NCI-H2081 treated with DMSO at 0.1 percent for 48 hours (cell line): ENCODE measurements at places on chromosomes 13 and 19.

DNA sequence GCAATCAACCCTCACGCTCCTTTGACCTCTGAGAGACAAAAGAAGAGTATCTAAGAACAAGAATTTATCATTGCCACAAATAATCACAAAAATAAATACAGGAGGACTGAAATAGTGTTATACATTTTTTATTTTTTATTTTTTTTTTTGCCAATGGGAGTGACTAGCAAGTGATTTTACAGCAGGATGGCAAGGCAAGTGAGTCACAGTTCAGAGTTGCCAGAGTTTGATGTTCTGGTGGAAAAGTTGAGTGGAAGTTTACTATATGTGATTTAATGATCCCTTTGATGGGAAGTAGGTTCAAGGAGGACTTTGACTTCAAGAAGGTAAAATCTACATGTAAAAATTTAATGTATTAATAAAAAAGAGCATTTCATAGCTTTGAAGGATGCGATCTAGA, 2691.4 kb downstream of the PCDH9 start:
- no peak for DNase-seq

- no peak for DNase-seq
Measured at GRCh38 chr13:48790966-48791365, 137.2 kb downstream of the CYSLTR2 start.

- DNase-seq, result no peak
Measured at GRCh38 chr19:30666301-30666803, 294.2 kb downstream of the ZNF536 start.

GRCh38 chr19:13964776-13965175, 12.5 kb downstream of the DCAF15 start:
- DNase-seq, result no peak

DNA sequence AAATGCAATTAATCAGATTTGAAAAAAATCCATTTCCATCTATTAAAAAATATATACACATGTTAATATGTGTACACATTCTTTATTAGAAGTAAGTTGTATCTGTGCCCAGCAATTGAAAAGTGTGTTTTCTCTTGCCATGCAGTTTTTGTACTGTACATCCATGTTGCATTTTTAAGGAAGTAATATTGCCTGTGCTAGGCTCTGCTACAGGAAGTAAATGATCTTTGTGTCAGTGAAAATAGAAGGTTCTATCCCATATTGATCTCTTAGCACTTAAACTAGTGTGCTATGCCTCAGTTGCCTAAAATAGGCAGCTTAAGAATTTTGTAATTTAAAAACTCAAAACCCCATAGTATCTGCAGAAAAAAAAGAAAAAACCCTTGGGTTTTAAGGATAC, 122.5 kb downstream of the CDK8 start:
- DNase-seq, result no peak

DNA sequence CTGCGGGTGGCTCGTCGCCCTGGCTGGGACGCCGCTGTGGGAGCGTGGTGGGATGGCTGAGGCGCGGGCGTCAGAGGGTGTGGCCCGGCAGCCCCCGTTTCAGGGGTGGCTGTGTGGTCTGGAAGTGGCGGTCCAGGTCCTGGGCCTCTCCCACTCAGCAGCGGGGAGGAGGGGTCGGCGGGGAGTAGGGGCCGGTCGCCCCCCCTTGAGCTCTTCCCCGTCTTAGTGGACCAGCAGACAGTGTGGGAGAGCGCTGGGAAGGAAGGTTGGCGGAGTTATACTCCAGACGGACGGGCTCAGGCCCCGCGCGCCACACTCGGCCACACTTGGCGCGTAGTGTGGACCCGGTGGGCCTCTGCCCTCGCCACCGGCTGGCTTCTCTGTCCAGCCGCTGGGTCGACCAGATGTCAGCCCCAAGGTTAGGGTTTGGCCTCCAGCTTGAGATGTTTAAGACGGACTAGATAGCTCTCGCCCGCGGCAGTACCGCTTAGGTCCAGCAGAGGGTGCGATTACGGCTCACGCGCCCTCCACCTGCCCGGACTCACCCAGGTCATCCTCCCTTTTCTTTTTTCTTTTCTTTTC, 21.7 kb upstream of the ZNF429 start:
- DNase-seq, result no peak

DNA sequence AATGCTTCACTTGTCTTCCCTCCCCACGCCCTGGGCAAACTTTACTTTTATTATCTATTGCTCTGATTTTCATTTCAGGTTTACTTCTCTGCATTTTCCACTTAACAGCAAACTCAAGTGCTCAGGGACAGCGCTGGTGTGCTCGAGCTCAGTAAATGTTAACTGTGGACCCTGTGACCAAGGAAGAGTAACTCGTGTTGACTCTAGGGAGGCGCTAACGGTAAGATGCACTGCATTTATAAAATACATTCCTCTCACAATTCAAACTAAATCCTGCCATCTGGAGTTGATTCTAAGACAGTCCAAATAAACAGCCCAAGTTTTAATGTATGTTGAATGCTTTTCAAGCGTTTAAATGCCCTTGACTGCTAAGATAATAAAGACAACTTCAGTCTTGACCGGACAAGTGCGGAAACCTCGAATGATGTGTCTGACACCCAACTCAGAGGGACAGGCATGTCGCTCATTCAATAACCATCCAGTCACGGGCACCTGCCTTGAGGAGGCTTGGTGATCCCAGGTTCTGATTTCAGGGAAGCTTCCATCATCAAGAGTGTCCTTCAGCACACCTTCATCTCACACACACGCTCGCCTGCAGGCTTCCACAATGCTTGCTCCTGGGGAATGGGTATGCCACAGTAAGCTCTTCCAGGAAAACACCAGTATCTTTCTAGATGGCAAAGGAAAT, 93.2 kb downstream of the STK24 start:
- no peak for DNase-seq

DNA sequence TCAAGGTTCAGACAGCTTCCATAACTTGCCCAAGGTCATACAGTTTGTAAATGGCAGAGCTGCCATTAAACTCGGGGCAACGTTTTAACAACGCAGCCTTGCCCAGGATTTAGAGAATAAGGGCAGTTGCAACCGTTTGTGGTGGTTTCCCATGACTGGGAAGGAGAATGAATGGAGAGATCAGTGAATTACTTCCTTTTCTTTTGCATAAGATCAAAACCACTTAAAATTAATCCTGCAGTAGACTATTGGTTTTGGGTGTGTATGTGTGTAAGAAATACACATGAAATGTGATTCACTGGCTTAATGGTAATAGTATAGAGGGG, 179.1 kb upstream of the MIR17HG start:
- DNase-seq, result no peak

DNA sequence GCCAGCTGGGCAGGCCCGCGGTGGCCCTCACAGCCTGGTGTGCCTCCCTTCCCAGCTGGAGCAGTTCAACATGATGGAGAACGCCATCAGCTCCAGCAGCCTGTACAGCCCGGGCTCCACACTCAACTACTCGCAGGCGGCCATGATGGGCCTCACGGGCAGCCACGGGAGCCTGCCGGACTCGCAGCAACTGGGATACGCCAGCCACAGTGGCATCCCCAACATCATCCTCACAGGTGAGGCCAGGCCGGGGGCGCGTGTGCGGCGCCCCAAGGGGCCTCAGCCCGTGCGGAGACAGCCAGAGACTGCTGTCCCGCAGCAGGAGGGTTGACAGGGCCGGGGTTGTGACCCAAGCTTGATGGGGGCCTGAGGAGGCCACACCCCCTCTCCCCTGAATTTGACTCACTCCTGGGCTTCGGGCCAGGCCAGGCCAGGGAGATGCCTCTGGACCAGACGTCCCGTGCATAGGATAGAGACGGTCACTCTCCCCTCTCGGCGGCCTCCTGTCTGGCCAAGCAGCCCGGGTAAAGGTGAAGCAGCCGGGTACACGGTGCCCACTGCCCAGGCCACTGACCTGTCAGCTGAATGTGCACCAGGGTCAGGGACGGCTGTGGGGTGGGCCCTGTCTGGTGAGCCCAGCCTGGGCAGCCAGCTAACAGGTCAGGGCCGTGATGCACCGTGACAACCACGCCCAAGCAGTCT, 15.4 kb downstream of the COMP start:
- no peak for DNase-seq

- no peak for DNase-seq
Measured at GRCh38 chr13:48138270-48138669, 43.4 kb upstream of the MED4 start.

DNA sequence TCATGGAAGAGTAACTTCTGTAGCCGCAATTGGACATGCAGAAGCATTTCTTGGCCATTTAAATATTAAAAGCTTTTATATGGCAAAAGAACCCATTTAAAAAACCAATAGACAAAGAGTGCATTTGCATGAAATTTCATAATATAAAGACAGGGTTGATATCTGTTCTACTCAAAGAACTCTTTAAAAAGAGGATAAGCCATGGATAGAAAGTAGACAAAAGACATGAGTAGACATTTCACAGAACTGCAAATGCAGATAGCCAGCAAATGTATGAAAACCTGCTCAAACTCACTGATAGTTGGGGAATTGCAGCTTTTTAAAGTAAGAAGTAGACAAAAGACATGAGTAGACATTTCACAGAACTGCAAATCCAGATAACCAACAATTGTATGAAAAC, 218.1 kb downstream of the SHISA2 start:
- DNase-seq, result no peak

GRCh38 chr13:102333320-102334198, 68.3 kb downstream of the FGF14 start:
- no peak for DNase-seq

DNA sequence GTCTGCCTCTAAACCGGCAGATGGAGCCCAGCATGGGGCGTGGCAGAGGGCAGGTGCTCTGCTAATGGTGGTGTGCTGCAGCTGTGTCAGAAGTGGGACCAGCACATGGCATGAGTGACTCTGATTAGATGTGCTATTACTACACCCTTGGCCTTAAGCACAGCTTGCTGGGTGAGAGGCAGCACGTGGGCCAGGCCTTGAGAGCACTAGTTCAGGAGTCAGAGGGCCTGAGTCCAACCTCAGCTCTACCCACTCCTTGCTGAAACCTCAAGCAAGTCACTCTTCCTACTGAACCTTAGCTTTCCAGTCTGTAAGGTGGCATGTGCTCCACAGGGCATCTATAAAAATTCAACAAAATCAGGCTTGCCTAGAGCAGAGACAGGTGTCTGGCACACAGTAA, 22.7 kb downstream of the AKT2 start:
- DNase-seq, result no peak

- no peak for DNase-seq
Measured at GRCh38 chr13:44627441-44627840, 51.3 kb upstream of the TSC22D1 start.

DNA sequence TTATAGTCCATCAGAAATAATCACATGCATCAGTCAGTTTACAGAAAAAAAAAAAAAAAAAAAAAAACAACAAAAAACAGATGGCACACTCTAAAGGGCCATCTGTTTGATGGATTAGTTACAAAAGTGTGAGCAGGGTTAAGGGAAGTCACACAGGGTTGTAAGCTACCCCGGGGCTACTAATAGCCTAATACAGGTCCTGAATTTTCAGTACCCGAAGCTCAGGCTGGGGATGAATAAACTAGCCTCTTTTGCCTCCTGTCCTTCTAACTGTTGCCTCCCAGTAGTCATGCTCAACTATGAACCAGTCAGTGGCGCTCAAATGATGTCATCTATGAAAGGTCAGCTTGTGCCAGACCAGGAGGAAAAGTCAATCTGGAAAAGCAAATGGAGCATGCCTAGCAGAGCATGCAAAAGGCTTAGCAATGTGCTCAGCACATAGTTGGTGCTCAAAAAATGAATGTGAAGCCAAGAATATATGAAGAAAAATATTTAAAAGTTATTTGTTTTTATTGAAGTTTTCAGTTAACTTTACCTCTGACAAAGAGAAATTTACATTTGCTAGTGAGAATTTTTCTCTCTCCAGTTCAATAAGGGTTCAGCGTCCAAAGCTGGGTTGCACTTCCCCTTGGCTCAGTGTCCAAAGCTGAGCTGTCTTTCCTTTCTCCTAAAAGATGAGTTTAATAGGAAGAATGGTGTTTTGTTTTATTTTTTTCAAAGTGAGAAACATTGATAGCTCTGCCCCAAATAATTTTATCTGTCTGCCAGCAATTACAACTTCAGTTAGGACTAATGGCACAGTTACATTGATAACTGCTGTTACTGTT, 30.8 kb upstream of the LRCH1 start:
- DNase-seq, result no peak

DNA sequence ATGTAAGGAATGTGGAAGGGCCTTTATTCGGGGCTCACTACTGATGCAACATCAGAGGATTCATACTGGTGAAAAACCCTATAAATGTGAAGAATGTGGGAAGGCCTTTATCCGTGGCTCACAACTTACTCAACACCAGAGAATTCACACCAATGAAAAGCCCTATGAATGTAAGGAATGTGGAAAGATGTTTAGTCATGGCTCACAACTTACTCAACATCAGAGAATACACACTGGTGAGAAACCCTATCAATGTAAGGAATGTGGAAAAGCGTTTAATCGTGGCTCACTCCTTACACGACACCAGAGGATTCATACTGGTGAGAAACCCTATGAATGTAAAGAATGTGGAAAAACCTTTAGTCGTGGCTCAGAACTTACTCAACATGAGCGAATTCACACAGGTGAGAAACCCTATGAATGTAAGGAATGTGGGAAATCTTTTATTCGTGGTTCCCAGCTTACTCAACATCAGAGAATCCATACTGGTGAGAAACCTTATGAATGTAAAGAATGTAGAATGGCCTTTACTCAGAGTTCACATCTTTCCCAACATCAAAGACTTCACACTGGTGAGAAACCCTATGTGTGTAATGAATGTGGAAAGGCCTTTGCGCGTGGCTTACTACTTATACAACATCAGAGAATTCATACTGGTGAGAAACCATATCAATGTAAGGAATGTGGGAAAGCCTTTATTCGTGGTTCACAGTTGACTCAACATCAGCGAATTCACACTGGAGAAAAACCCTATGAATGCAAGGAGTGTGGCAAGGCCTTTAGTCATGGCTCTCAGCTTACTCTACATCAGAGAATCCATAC, 44.3 kb downstream of the ZNF585A start:
- no peak for DNase-seq

DNA sequence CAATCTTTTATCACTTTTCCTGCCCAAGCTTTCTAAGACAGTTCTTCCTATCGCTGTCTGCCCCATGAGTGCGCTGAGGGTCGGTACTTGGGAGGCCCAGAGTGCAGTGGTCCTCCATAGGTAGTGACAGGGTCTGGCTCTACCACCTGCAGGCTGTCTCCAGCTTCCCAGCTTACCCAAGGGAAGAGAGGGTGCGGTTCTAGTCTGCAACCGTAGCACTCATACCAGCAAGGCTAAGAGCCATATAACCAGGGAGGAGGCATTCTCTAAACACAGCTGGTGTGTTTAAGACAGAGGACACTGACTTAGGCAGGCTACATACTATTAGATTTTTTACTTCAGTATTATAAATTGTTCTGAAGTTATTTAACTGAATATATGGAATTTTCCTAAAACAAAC, 8.2 kb downstream of the PROZ start:
- DNase-seq, result no peak
